ENCODE measurements at places on chromosomes 6 and 20.

DNA sequence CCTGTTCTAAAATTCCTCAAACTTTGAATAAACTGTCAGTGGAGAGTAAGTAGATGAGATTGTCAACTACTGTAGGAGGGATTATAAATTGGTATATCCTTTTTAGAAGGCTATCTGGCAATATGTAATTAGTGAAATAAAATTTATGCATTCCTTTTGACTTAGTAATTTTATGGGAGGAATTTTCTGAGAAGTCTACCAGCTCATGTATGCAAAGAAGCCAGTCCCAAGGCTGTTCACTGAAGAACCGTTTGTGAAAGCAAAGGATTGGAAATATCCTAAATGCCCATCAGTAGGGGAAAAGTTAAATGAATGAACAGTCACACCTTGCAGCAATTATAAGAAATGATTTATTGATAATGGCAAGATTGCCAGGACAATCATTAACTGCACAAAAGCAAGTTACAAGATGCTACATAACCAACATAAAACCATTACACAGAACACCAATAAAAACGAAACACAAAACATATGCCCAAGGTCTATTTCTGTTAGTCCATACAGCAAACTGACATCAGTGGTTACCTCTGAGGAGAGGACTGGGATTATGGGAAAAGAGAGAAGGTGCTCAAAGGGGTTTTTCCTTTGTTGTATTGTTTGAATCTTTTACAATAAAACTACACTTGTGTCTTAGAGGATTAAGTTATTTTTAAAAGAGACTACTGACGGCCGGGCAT lies 4.6 kb upstream of the DSTN start:
- ATAC-seq, result no peak

- ATAC-seq, result peak; percentile 23
Measured at GRCh38 chr20:57844626-57845596, 135.1 kb upstream of the PMEPA1 start.

DNA sequence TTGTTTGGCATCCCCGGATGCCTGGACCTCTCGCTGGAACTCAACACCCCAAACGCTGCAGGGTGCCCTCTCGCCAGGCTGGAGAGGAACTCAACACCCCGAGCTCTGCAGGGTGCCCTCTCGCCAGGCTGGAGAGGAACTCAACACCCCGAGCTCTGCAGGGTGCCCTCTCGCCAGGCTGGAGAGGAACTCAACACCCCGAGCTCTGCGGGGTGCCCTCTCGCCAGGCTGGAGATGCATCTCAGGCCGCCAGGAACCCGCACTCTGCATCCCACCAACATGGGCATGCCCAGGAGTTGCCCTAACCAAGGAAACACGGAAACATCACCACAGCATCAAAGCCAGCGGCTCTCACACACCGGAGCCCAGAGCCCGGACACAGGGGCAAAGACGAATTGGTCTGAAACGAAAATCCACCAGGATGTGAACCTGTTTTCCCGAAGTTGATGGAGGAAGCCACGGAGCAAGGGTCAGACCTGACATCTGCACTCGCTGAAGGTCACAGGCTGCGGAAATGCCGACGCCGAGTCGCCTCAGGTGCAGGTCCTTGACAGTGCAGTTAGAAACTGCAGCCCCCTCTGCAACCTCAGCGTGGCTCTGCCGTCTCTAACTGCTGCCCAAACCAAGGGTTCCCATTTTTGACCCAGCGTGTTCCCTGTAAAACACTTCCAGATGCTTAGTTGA lies 37.5 kb downstream of the DLL1 start:
- ATAC-seq, result no peak

GRCh38 chr6:51292659-51293058 lies 474.0 kb downstream of the TFAP2B start:
- ATAC-seq, result no peak

DNA sequence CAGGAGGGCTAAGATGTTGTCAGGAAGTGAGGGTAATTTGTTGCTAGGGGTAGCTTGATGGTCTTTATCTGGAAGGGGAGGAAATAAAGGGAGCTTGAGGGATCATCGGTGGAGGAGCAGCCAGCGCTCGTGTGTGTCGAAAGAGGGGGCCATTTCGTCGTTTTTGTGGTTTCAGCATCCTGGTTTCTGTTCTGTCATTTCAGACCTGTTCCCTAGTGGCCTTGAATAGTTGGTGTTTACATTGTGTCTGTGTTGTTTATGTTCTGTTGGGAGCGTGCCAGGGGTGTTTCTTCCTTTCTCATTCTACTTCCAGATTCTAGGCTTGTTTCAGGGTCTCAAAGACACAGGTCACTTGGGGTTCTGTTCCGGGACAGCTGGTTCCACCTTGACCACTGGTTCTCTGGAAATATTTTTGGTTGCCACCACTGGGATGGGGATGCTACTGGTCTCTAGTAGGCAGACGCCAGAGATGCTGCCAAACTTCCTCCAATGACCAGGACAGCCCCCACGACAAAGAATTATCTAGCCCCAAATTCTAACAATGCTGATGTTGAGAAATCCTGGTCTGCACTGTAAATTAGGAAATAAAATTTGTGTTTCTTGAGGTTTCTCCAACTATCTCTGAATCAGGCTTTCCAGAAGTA lies 113.9 kb upstream of the NAA20 start:
- no peak for ATAC-seq

DNA sequence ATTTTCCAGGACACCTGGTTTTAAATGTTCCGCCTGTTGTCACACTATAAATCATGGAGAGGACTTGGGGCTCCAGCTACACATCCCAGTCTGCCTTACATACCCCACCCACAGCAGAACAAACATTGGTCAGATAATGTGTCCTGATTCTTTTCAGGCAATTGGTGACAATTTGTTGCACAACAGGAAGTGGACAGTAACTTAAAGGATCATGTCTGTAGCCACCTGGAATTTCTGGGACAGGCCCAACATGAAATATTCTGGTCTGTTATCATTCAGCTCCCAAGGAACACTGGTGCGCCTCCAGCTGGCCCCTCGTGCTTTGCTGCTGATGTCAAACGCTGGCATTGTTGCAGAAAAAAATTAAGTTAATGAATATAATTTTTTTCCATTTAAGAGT lies 117.2 kb downstream of the SOBP start:
- no peak for ATAC-seq

DNA sequence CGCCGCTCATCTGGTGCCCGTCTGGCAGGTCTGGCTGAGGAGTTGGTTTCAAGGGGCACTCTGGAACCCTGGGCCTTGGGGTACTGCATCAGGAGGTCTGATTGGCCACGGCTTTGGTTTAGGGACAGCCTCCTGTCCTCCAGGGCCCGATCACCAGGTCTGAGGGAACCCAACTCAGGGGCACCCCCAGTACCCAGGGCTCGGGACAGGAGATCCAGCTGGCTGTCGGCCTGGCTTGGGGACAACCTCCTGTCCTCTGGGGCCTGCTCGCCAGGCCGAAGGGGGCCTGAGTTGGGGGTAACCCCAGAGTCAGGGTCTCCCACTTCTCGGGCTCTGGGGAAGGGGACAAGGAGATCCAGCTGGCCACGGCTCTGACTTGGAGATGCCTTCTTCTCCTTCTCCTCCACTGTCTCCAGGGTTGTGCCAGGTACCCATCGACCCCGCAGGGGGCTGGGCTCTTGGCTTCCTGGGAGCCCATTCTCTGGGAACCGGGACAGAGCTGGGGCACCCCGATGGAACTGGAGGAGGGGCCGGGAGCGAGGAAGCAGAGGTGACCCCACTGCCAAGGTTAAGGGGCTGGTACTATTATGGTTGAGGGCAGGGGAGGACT lies 2.4 kb upstream of the EIF6 start:
- no peak for ATAC-seq

GRCh38 chr6:125670568-125670967 lies 78.9 kb upstream of the HEY2 start:
- ATAC-seq, result peak; percentile 91

All from motor neuron (in vitro differentiated cells).